ENCODE measurements at places on chromosomes 1 and 21.
A peak's percentile ranks its signal among the peaks of the same experiment; 100 is the strongest.

DNA sequence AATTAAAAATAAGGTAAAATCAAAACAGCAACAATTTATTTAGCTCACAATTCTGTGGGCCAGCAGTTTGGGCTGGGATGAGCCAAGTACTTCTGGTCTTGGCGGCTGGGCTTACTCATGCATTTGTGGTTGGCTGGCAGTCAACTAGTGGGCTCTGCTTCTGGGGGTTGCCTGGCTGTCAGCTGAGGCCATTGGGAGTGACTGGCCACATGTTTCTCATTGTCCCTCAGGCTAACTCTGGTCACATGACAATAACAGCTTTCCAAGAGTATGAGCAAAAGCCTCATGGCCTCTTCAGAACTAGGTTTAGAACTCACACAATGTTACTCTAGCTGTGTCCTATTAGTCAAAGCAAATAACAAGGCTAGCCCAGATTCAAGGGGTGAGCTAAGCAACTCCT lies 15.6 kb upstream of the CHIA start:
- peak; percentile 1 for DNase-seq

GRCh38 chr1:90826834-90827233 lies 109.7 kb upstream of the BARHL2 start:
- no peak for DNase-seq

GRCh38 chr21:25369524-25370300 lies 237.6 kb downstream of the MRPL39 start:
- peak; percentile 86 for DNase-seq

GRCh38 chr1:47866601-47867437 lies 130.4 kb downstream of the TRABD2B start:
- DNase-seq: no peak

- DNase-seq: no peak
Observed at GRCh38 chr1:157597959-157598667, at the start of gene FCRL4. FCRL4 (minus strand) TSS chr1:157598085; CDS start chr1:157597944, 141 bp downstream.

DNA sequence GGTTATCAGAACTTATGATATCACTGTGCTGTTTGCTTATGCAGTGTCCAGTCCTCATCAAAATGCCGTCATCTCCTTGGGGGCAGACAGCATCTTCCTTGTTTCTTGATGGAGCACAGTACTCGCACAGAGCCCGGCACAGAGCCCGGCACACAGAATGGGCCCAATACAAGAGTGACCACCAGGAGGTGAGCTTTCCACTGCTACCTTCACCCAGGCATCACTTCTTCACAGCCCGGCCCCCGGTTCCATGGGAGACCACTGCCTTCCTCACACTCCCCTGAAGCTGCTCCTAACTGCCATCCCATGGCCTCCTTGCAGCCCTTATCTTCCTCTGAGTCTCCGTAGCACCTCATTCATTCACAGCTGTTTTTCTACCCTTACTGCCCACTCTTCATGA lies 94.0 kb downstream of the TNR start:
- no peak for DNase-seq

DNA sequence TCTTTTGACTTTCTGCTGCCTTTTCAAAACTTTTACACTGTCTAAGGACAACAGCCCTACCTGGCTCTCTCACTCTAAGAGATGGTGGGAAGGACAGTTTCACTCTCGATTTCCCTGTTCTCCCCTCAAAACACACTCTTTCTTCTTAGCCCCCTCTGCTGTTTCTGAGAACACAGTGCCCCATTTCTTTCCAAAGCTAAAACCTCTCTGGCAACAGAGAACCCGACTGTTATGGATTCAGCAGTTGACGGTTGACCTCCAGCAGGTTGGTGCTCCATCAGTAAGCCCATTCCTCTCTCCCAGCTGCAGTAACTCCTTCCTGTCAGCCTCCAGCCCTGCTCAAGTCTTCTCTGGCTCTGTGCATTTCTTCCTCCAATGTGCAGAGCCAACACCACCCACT lies 88.2 kb upstream of the ABCD3 start:
- no peak for DNase-seq

GRCh38 chr1:33298623-33299277 lies 22.1 kb downstream of the A3GALT2 start:
- peak; percentile 13 for DNase-seq

DNA sequence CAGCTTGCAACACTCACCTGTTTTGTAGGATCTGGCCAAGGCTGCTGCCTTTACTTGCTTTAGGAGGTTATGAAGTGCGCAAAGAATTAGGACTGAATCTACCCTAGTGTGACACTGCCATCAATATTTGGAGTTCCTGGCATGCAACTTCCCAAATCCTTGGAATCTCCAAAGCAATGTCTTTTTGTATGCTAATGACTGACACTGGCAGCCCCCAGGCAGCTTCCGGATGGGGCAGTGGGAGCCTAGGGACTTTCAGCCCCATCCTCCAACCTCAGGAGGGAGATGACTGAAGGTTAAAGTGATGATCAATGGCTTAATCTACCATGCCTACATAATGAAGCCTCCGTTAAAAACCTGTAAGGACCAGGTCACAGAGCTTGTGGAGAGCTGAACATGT lies 5.5 kb downstream of the RCC2 start:
- no peak for DNase-seq

DNA sequence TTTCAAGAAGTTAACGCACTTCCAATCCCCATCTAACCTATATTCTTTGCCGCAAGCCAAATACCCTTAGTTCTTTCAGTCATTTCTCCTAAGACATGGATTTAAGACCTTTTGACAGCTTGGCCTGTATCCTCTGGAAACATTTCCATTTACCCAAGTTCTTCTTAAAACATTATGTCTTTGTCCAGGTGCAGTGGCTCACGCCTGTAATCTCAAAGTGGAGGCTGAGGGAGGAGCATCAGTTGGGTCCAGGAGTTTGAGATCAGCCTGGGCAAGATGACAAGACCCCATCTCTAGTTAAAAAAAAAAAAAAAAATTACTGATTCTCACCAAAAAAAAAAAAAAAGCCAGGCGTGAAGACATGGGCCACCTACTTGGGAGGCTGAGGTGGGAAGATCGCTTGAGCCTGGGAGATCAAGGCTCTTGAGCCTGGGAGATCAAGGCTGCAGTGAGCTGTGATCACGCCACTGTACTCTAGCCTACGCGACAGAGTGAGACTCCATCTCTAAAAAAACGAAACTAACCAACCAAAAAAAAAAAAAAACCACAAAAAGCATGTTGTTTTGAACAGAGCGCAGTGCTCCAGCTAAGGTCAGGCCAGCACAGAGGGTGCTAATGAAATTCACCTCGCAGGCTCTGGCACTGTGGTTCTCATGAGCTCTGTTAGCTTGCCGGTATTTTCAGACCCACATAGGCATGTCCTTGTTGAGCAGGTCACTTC lies 36.0 kb downstream of the NUAK2 start:
- DNase-seq: no peak

DNA sequence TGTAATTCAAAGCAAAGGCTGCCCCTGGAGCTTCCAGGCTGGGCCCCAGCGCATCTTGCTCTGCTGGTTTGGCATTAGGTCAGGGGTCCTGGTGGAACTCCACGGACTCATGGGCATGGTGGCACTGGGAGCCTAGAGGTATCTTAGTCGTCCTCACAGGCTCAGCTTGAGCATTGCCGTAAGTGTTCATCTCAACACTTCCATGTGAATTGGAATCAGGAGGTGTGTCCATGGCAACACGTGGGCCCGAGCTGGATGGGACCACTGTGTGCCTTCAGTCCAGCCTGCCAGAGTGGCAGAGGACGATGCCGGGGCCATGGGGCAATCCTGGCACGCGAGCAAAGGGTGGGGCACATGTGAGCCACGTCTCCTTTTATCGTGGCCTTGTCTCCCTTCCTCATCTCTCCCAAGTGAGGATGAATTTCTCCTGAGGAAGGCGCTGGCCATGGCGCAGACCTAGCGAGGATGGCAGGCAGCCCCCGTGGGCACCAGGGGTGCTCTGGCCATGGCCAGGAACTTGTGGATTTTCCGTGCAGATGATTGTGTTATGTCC lies 47.0 kb downstream of the AGPAT3 start:
- no peak for DNase-seq

DNA sequence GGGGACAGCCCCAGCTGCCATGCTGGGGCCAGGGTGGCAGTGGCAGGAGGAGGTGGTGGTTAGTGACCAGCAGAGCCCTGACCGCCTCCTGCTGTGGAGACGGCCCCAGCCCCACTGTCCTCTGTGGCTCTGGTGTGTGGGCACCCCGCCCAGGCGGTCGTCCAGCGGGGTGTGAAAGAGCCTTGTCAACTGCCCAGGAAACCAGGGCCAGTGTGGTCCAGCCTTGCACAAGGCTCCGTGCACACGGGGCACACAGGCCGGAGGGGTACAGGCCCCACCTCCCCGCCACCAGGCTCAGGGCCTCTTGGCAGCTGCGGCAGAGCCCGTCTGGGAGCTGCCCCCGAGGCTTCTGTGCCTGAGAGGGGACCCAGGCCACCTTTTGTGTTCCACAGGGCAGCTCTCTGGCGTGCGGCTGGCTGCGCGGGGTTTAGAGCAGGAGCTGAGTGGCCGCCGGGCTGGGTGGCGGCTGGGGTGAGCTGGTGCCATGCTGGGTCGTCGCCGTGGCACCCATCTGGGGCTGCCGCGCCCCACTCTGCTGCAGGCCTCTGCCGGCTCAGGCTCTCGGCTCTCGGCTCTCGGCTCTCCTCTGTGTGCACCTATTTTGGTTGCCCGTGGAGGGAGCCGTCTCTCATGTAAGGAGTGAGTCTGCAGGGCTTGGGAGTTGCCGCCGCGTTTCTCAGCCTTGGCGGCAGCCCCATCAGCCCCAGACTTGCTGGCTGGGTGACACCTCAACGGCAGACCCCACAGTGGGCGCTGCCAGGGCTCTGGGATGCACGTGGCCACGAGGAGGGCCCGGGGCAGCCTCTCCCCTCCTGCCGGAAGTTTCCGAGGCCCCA lies 36.1 kb downstream of the SLX9 start:
- DNase-seq: no peak

- DNase-seq: no peak
Observed at GRCh38 chr1:76371941-76372340, 297.4 kb downstream of the ST6GALNAC3 start.

DNA sequence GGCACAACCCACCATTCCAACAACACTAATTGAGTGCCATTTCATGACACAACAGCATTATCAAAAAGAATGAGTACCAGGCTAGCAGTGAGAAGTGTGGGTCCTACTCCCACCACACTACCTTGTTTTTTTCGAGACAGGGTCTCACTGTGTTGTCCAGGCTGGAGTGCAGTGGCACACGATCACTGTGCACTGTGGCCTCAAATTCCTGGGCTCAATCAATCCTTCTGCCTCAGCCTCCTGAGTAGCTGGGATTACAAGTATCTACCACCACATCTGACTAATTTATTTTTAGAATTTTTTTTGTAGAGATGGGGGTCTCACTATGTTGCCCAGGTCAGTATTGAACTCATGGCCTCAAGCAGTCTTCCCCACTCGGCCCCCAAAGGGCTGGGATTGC lies 30.7 kb downstream of the CD247 start:
- DNase-seq: no peak

GRCh38 chr1:101474039-101474665 lies 237.3 kb downstream of the S1PR1 start:
- no peak for DNase-seq

DNA sequence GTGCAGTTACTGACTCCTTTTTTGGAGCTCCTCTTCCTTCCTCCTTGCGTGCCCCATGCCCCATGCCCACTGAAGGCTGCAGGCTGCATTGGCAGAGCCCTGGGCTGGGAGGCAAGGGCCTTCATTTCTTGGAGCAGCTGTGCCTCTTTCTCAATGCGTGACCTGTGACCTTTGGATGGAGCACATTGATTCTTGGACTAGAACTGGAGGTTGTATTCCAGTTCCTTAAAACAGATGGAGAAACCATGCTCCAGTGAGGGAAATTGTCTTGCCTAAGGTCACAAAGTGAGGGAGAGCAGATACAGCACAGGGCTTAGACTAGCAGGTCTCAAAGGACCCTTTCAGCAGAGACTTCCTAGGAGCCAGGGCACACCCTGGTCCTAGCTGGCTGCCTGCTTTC lies 9.0 kb downstream of the TMEM269 start:
- no peak for DNase-seq

DNA sequence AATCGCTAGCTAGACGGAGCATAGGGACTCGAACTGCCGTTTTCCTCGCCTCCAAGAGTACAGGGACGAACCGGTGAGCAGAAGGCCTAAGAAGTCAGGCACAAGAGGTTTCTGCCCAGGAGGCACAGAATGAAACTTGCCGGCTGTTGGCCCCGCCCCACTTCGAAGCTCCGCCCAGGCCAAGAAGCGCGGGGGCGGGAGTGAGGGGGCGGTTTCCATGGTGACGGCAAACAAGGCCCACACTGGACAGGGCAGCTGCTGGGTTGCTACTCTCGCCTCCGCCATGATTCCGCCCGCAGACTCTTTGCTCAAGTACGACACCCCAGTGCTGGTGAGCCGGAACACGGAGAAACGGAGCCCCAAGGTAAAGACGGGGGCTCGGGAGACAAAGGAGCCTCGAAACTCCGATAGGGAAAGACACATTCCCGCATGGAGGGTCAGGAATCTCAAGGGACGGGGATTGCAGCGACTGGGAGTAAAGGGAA lies at the start of gene DNALI1:
TSS of gene DNALI1 (plus strand) at position 229 of the 485 bp plus-strand sequence. CDS start at position 284, 55 bp downstream.
- peak; percentile 65 for DNase-seq

- DNase-seq: no peak
Observed at GRCh38 chr1:11729498-11730428, 6.2 kb upstream of the AGTRAP start.
